ENCODE measurements at places on chromosomes 12 and 14.
A peak's percentile ranks its signal among the peaks of the same experiment; 100 is the strongest.

- DNase-seq = no peak
These were observed 39.2 kb downstream of the OSBPL8 start for GRCh38 chr12:76520348-76520747.

DNA sequence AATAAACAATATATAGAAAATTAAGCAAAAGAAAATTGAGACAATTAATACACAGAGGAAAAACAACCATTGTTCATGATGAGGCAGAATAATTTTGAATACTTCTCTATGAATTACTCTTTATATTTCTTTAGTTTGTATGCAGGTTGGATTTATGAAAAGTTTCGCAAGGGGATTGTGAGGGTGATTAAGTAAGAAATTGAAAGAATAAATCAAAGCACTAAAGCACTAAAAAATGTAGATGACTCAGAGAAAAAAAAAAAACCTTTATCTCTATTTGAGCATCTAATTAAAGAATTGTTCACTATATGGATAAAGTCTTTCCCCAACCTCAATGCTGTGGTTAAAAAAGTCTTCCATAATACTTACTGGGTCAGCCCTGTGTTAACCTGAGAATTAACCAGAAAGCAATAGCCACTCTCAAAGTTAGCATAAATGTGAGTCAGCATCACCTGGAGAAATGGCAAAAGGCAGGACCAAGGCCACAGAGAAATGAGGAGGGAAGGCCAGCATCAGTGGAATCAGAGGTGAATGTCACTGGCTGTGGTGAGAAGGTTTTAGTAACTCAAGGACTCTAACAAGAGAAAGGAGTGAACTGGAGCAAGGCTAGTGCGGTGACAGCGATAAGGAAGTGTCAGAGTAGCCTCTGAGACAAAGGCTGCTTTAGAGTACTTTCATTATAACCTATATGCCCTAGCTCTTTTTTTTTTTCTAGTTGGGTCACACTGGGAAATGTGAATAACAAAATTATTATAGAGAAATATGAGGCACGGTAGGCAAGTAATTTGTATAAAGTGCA is 310.4 kb downstream of the KCNC2 start:
- peak; percentile 14 for DNase-seq

GRCh38 chr12:3538466-3539030 is 47.5 kb downstream of the PRMT8 start:
- no peak for DNase-seq

GRCh38 chr12:10697156-10697555 is 23.3 kb upstream of the STYK1 start:
- DNase-seq = no peak

DNA sequence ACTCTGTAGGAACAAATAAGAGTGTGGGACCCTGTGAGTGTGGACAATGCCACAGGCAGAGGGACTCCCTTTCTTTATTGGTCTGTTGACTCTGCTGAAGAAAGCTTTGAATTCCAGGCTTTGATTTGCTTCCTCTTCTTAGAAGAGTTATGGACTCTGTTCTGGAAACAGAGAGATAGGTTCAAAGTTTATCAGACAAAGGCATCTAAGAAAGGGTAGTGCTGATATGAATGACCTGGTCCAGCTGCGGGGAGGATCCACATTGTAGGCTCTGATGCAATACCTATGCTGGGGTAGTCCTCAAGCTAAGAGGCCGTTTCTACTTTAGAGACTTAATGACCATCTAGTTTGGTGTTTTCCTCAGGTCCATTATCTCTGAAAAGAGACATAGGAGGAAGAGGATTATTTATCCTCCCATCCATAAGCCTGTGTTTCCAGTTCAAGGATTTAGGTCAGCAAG is 10.7 kb upstream of the IKZF4 start:
- DNase-seq = no peak

GRCh38 chr14:24231263-24232120 is 675 bp downstream of the NEDD8 start:
- DNase-seq = peak; percentile 21

- DNase-seq = no peak
These were observed 166.9 kb downstream of the NELL2 start for GRCh38 chr12:44709166-44709565.

- no peak for DNase-seq
These were observed 113.6 kb downstream of the ALX1 start for GRCh38 chr12:85393606-85394005.

- DNase-seq = no peak
These were observed 23.7 kb downstream of the SETD1B start for GRCh38 chr12:121827351-121828099.

GRCh38 chr14:101121508-101122139 is 218.1 kb upstream of the RTL1 start:
- DNase-seq = no peak

DNA sequence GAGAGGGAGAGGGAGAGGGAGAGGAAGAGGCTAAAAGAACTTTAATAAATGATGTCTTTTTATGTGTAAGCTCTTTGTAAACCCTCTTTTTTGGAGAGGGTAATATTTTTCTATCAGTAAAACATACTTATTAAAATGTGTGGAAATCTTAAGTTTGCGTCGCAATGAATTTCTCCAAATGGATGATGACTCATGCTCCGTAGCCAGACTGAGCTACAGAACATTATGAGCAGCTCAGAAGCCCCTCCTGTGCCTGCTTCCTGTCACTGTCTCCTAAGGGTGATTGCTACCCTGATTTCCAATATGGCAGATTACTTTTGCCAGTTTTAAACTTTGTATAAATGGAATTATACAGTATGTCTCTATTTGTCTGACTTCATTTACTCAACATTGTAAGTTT is 13.0 kb upstream of the PYGL start:
- DNase-seq = peak; percentile 7

DNA sequence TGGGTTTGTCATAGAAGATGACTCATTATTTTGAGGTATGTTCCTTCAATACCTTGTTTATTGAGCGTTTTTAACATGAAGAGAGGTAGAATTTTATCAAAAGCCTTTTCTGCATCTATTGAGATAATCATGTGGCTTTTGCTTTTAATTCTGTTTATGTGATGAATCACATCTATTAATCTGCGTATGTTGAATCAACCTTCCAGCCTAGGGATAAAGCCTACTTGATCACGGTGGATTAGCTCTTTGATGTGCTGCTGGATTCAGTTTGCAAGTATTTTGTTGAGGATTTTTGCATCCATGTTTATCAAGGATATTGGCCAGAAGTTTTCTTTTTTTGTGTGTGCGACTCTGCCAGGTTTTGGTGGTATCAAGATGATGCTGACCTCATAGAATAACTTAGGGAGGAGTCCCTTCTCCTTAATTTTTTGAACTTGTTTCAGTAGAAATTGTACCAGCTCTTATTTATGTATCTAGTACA is 602.6 kb downstream of the SNAPC1 start:
- DNase-seq = no peak

DNA sequence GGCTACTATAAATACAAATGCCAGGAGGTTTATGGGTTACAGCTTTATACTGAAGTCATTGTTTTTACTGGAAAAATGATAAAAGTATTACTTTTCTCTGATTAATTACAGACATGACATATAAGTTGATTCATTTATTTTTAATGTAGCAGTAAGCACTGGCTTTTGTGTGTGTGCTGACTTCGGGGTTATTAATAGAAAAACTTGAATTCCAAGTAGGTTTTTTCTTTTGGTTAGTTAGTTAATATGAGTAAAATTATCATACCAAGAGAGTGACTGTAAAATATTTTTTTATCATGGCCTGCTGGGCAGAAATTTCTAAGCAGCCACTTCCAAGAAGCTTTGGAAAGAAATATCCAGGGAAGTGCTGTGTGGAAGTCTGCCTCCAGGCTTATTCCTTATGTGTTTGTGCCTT is 56.4 kb downstream of the IFT81 start:
- peak; percentile 48 for DNase-seq
